ENCODE measurements at places on chromosomes 16 and 17.
A peak's percentile ranks its signal among the peaks of the same experiment; 100 is the strongest.

DNA sequence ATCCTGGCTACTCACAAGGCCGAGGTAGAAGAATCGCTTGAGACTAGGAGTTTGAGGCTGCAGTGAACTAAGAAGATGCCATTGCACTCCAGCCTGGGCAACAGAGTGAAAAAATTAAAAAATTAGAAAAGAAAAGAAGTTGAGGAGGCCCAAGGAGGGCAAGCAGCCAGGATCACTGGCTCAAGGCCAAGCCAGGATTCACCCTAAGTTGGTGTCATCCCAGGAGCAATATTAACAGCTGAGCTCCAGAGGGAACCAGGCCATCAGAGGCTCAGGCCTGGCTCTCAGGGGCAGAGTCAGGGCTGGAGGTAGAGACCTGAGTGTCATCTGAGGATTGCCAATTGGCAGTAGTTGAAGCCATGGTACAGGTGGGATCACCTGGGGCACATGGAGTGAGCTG, 20.7 kb downstream of the DRC3 start:
- DNase-seq: no peak

GRCh38 chr16:88062341-88063210, 111.3 kb downstream of the BANP start:
- DNase-seq: peak; percentile 54

DNA sequence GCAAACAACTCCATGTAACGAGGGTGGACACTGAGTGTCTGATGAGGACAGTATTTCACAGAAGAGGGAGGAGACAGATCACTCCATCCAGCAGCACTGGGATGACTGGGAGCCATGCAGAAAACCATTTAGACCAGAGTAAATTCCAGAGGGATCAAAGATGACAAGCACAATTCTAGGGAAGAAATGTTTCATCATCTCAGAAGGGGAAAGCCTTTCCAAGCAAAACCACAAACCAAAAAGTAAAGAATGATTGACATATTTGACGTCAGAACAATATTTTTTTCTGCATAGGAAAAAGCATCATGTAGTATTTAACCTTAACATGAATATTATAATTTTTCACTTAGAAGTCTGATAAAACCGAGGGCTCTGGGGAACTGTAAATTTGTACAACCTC, 4.8 kb downstream of the DNASE1 start:
- DNase-seq: no peak

- DNase-seq: no peak
Observed at GRCh38 chr17:80815151-80815681, 176.4 kb upstream of the CHMP6 start.

DNA sequence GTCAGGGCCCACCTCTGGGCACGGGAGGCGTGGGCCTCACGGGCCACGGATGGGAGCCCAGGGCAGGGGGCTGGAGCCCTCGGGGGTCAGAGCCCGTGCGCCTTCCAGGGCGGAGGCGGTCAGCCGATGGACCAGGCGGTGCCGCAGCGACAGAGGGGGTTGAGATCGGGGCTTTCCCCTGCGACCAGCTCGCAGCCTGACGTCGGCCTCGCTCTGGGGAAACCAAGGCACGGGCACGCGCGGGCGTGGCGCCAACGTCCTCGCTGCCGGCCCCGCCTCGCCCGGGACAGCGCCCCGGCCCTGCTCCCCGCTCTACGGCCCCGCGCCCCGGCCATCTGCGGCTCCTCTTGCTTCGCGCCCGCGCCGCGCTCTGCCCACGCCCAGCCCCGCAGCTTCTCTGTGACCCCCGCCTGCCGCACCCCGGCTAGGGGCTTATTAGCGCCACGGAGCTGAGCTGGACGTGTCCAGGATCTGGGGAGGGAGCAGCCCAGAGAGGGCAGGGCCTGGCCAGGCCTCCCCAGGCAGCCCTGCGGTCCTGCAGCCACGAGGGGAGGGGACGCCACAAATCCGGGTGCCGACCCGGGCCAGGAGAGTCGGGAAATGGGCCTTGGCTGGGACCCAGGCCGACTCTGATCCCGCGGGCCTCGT, 13.5 kb downstream of the ACTG1 start:
- DNase-seq: peak; percentile 0

- DNase-seq: no peak
Observed at GRCh38 chr16:16805809-16806208, 426.9 kb downstream of the NPIPA7 start.

DNA sequence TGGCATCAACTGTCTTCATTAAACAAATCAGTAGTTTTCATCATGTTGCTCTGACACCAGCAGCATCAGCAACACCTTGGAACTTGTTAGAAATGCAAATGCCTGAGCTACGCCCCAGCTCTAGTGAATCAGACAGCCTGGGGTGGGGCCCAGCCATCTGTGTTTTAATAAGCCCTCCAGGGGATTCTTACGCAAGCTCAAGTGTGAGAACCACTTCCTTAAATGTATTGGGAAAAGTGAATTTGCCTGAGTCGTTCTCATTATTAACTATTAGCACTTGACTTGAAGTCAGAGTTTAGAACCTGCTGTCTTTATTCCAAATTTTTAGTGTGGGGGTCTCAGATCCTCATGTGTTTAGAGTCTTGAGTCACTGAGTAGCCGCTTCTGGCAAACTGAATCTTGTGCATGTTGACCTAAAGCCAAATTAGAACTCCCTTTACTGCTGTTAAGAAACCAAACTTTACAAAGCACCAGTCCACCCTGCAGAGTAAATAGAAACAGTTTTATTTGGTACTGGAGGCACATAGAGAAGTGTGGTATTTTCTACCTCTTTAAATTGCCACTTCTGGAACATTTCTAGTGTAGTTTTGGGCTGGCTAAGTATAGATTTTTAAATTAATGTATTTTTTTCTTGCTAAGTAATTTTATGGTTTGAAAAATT, 137.4 kb upstream of the COX10 start:
- DNase-seq: no peak

- peak; percentile 58 for DNase-seq
Observed at GRCh38 chr16:47461598-47462266, 601 bp downstream of the PHKB start.

DNA sequence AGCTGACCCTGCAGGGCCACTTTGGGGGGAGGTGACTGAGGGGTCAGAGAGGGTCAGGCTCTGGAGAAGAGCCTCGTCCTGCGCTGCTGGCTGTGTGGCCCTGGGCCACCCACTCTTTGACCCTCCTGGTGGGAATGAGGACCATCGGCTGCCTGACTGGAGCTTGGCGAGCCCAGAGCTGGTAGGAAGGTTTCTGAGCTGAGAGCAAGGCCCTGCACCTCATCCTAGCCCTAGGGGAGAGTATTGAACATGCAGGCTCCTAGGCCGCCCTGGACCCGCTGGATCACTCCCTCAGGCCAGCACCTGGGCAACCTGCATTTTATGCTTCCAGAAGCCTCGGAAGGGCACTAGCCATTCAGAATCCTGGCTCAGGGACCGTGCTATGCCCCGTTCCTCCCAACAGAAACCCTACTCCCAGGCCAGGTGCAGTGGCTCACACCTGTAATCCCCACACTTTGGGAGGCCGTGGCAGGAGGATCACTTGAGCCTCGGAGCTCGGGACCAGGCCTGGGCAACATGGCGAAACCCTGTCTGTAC, 14.5 kb downstream of the MAP2K3 start:
- no peak for DNase-seq

DNA sequence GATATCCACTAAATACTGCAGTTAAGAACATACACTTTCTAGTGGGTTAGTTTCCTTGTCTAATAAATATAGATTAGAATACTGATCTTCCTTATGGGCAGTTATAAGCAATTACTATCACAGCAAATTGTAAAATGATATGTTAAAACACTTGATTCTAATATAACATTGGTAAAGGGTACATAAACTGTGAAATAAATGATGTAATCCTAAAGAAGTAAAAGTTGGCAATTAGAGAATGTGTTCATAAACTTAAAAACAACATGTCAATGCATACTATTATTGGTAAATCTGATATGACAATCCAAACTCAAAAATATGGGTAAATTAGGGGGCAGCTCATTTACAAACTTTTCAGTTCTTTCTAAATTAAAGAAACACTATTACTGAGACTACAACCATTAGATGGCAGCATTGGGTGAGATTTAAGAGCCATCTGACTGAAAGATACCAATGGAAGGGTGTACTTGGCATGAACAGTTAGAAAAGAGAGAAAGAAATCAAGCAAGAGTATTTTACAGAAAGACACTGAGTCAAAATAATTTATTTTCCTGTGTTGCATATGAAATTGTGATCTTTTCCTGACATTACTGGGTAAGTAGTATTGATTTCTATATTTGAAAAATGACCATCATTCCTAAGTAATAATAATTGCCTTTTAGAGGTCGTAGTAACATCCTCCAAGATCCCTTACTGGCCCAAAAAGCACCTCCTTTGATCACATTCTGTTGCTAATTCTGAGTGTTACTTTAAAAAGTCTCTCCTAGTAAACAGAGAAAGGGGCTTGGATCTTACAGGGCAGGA, 119.6 kb downstream of the SPAG9 start:
- DNase-seq: peak; percentile 70

GRCh38 chr17:32786169-32786568, 90.8 kb downstream of the MYO1D start:
- DNase-seq: no peak

- DNase-seq: no peak
Observed at GRCh38 chr17:12088035-12088434, 67.4 kb downstream of the MAP2K4 start.

GRCh38 chr17:73663614-73664013, 19.4 kb upstream of the SDK2 start:
- peak; percentile 8 for DNase-seq

GRCh38 chr16:75502916-75503605, 7.8 kb upstream of the CHST6 start:
- no peak for DNase-seq

GRCh38 chr17:45573924-45574770, 83.6 kb upstream of the PLEKHM1 start:
- no peak for DNase-seq

GRCh38 chr16:73457851-73458250, 409.9 kb upstream of the ZFHX3 start:
- DNase-seq: no peak

- no peak for DNase-seq
Observed at GRCh38 chr17:81573794-81574642, 21.9 kb upstream of the FAAP100 start.

DNA sequence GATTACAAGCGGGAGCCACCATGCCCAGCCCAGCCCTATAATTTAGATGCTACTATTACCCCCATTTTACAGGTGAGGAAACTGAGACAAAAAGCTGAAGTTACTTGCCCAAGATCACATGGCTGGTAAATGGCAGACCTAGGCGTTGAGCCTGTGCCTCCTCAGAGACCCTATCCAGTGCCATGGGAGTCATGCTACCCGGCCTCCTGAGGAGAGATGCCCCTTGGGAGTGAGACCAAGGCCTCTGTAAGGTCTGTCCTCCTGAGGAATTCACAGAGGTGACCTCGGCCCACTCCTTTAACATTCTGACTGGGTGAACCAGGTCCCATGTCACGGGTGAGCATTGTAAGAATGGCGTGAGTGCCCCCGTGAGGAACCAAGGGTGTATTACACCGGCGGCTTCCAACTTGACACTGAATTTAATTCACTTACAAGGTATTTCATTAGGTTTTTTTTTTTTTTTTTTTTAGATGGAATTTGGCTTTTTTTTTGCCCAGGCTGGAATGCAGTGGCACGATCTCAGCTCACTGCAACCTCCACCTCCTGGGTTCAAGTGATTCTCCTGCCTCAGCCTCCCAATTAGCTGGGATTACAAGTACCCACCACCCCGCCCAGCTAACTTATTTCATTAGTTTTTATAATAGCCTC, 95.7 kb downstream of the ABCC6 start:
- DNase-seq: peak; percentile 80

DNA sequence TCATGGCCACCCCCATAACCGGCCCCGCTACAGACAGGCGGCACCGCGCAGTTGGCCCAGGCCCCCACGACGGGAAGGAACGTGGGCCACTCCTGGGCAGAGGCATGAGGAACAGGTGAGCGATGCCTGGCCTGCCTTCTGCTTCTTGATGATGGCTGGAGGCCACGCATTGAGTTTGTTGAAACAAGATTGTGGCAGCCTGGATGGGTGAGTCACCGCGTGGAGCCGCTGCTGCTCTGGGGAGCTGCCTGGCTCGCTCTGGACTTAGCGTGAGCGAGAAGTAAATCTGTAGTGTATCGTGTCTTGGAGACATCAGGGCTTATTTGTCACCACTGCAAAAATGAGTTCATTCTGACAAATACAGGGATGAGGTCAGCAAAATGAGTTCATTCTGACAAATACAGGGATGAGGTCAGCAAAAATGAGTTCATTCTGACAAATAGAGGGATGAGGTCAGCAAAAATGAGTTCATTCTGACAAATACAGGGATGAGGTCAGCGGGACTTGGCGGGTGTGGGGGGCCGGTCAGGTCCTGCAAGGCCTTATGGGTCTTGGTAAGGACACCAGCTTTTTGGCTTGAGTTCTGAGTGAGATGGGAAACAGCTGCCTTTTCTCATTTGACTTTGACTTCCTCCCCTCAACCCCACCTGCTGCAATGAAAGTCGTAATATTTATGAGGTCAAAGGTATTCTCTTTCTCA, 93.0 kb downstream of the SEC14L1 start:
- DNase-seq: no peak

DNA sequence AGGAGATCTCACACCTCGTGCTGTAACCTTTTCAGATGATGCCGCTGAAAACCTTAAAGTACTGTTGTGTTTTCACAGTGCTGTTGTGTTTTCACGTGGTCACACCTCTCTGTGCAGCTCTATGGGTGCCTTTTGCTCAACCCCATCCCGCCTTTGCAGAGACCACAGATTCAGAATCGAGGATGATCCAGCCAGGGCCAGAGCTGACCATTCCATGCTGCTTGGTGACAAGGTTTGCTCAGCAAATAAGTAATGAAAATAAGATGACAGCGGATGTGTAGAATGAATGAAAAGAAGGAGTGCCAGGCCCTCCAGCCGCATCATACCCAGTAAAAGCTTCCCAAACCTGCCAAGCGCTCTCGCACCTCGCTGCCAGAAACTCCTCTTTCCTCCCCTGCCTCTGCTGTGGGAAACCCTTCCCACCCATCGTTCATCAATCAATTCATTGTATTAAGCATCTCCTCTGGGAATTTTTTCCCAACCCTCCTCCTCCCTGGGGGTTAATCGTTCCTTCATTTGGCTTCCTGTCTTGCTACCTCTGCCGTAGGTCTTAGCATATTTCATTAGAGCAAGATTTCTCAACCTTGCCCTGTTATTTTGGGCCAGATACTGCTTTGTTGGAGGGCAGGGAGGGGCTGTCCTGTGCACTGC, 93.4 kb upstream of the CRHR1 start:
- no peak for DNase-seq

- peak; percentile 72 for DNase-seq
Observed at GRCh38 chr17:9004132-9004960, 17.0 kb upstream of the NTN1 start.

Measured in neural progenitor cell (in vitro differentiated cells).